ENCODE measurements at places on chromosomes 7 and 10.

DNA sequence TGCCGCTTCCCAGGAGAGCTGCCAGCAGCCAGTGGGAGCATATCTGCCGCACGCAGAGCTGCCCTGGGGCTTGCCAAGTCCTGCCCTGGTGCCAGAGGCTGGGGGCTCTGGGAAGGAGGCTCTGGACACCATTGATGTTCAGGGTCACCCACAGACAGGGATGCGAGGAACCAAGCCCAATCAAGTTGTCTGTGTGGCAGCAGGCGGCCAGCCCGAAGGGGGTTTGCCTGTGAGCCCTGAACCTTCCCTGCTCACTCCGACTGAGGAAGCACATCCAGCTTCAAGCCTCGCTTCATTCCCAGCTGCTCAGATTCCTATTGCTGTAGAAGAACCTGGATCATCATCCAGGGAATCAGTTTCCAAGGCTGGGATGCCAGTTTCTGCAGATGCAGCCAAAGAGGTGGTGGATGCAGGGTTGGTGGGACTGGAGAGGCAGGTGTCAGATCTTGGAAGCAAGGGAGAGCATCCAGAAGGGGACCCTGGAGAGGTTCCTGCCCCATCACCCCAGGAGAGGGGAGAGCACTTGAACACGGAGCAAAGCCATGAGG lies 94.6 kb downstream of the TACC2 start:
- DNase-seq: no peak

- DNase-seq: no peak
These were observed 33.1 kb downstream of the PRR15 start for GRCh38 chr7:29596593-29597178.

DNA sequence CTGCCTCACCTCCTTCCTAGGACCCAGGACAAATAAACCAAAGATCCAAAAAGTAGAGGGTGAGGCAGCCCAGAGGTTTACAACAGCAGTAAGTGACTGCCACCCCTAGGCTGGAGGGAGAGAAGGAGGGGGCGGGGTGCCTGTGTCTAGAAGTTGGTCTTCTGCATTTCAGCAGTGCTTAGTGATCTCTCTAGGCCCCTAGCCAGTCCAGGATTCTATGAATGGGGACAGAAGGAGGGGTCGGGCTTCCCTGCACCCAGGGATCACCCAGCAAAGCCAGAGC lies 62.8 kb upstream of the KDM7A start:
- DNase-seq: no peak

DNA sequence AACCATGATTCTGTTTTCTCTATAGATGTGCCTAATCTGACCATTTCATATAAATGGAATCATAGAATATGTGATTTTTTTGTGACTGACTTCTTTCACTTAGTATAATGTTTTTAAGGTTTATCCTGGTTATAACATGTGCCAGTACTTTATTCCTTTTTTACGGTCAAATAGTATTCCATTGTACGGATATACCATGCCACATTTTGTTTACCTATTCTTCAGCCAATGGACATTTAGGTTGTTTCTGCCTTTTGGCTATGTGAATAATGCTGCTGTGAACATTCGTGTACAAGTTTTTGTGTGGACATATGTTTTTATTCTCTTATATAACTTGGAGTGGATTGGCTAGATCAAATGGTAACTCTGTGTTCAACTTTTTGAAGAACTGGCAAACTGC lies 178.3 kb upstream of the TCF7L2 start:
- no peak for DNase-seq

- no peak for DNase-seq
These were observed 19.8 kb downstream of the VOPP1 start for GRCh38 chr7:55552320-55553023.

GRCh38 chr7:73904219-73905137 lies 43.5 kb downstream of the TMEM270 start:
- no peak for DNase-seq

DNA sequence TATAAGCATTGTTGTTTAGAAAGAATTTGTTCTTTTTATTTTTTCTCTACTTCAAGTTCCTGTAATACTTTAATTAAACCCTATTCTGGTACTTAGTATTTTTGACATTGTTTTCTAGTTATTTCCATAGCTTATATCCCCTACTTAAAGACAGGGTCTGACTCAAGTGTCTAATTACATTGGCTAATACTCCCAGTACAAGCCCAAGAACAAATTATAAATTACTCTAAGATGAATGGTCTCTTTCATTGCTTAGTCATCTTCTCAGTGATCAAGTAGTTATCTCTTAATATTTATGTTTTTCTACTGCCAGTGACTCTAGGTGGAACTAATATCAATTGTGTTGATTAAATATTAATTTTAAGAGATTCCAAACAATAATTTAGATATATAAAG lies 21.6 kb downstream of the AHR start:
- DNase-seq: no peak

- DNase-seq: no peak
These were observed 19.0 kb downstream of the DPCD start for GRCh38 chr10:101607124-101607523.

GRCh38 chr7:75533926-75534325 lies 41.8 kb downstream of the SPDYE5 start:
- no peak for DNase-seq

GRCh38 chr10:112819231-112819630 lies 130.8 kb upstream of the TCF7L2 start:
- DNase-seq: no peak

DNA sequence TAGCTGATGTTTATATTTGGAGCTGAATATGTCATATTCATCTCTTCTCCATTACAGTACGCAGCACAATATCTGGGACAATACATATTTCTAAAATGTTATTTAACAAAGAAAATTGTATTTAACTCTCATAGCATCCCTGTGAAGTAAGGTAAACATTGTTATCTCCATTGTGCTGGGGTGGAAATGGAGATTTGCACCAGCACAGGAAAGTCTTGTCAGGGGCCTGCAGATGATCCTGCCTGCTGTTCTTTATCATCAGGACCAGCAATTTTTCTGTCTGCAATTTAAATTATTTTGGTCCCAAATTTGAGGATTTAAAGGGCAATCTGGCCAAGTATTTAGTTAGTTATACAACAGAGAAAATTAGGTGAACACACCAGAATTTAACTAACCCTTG lies 144.4 kb downstream of the CPED1 start:
- no peak for DNase-seq

GRCh38 chr7:40780460-40780859 lies 645.7 kb downstream of the SUGCT start:
- DNase-seq: no peak

GRCh38 chr10:103626178-103626577 lies 132.7 kb downstream of the NEURL1 start:
- no peak for DNase-seq

GRCh38 chr7:38438970-38439369 lies 165.5 kb upstream of the TARP start:
- no peak for DNase-seq

DNA sequence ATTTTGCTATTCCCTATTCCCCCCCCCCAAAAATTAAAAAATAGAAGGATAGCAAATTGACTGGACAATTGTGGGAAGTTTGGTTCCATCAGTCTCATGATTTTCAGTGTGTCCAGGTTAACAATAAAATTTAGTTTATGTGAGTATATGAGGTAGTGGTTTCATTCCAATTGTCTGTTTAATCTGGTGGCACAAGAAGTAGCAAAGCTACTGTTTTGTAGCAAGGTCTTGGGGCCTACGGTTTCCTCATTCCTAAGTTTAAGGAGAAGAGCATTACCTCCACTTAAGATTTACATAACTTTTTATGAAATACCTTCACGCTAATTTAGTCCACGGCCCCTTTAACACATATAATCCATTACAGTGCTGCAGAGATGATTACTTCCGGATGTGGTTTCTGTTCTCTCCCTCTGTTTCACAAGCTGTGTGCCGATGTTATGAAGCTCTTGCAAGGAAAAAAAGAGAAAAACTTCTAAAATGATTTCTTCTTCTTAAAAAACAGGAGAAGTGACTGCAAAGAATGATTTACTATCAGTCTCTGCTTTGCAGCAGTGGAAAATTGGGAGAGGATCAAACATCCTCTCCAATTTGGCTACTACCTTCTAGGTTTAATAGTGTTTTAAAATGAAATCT lies 32.7 kb upstream of the NPVF start:
- no peak for DNase-seq

DNA sequence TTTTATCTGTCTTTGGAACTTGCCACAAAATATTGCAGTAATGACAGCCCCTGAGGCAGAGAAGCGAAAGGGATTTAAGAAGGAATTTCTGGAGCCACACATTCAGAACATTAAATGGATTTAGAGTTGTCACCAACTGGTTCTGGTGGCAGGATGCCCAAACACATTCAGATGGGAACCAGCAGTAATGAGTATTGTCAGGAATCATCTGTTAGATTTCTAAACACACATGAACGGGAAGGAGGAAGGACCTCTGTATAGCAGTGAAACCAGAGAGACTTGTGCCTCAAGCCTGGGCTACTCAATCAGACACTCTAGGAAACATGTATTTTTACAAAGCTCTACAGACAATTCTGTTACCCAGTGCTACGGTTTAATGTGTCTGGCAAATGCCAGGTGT lies 103.8 kb upstream of the CCNY start:
- DNase-seq: no peak

DNA sequence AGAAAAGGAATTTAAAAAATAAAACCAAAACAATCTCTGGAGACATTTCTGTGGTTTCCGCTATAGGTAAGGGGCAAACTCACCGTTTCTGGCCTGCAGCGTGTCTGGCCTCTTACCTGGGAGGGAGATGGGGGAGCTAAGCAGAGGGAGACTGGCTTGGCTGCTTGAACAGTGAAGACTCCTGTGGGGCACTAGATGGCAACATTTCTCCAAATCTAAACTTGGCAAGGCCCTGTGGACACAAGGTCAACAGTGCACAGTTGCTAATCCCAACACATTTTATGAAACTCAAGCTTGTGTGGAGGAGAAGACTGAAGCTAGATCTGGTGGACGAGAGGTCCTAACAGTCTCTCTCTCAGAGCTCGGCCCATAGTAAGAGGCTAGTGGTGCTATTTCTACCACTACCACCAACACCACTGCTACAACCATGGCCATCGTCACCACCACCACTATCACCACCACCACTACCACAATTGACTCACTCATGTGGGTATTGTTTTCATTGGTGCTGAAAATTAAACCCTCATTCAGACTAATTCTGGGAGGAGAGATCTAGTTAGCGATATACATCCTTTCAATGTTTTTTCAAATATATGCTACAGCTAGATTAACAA lies 28.4 kb upstream of the CDHR3 start:
- no peak for DNase-seq
